SIG-M5 (cell line): ENCODE measurements at places on chromosomes 7 and 10.

DNA sequence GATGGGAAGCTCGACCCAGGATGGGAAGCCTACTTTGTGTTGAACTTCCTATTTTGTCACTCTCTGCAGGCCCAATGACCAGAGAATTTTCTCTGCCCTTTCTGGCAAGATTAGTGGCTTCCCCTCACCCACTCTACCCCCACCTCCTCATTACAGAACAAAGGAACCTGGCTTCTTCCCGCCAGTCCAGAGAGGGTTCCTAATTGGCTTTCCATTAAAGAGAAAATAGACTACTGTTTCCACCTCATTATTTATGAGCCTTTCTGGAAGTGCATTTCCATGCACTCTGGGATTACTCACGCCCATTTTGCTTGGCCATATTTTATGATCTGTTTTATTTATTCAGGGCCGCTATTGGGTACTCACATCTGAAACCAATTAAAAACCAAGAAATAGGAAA, 94.9 kb upstream of the TCF7L2 start:
- no peak for DNase-seq

- DNase-seq = no peak
These were observed 50.6 kb downstream of the PARD3 start for GRCh38 chr10:34764472-34764946.

DNA sequence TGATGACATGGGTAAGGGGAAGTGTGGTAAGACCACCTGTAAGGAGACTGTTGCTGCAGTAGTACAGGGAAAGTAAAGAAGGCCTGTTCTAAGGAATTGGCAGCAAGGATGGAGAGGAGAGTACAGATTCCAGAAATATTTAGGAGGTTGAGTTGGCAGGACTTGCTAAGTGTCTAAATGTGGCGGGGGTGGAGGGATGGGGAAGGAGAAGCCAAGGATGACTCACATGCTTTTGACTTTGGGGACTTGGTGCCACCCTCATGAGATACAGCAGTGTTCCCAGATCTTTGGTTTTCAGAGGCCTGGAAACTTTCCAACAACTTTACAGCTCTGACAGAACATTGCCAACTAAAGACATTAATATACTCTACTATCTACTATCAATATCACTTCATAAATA, 45.4 kb downstream of the CDK6 start:
- no peak for DNase-seq

GRCh38 chr7:105982388-105982787, 19.3 kb downstream of the CDHR3 start:
- no peak for DNase-seq

GRCh38 chr7:139993169-139993568, 69.6 kb downstream of the PARP12 start:
- DNase-seq = no peak

DNA sequence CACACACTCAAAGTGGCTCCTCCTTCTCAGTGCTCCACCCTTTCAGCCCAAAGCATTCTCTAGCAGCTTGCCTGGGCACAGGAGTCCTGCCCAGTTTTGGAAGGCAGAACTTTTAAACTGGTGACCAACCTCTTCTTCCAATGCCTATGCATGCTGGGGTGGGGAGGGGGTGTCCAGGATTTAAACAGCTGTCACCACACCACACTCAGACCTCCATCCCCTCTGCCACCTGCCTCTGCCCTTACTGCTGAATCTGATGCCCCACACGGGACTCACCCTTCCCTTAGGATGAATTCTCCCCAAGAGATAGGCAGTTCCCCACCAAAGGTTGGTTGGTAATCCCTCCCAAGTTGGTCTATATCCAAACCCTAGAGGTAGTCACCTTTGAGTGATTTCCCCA, 50.2 kb downstream of the FRMPD2 start:
- DNase-seq = no peak

- no peak for DNase-seq
These were observed 138.0 kb downstream of the PRKAG2 start for GRCh38 chr7:151738925-151739324.
